ENCODE measurements at places on chromosomes 2 and 18. TPM values are rescaled to one million over a fixed set of nuclear protein-coding genes. Genes with fewer than 3 reads are reported as not detected.

GPR39 gene
- not detected for total RNA-seq

- DNase-seq, result no peak
Observed at GRCh38 chr18:1954583-1955312, 616.6 kb downstream of the METTL4 start.

- DNase-seq, result no peak
Observed at GRCh38 chr2:104685591-104685990, 168.3 kb upstream of the POU3F3 start.

ATP5MC3 gene
- total RNA-seq, result 348 TPM

- DNase-seq, result no peak
Observed at GRCh38 chr2:172409042-172409441, 18.3 kb upstream of the ITGA6 start.

DNA sequence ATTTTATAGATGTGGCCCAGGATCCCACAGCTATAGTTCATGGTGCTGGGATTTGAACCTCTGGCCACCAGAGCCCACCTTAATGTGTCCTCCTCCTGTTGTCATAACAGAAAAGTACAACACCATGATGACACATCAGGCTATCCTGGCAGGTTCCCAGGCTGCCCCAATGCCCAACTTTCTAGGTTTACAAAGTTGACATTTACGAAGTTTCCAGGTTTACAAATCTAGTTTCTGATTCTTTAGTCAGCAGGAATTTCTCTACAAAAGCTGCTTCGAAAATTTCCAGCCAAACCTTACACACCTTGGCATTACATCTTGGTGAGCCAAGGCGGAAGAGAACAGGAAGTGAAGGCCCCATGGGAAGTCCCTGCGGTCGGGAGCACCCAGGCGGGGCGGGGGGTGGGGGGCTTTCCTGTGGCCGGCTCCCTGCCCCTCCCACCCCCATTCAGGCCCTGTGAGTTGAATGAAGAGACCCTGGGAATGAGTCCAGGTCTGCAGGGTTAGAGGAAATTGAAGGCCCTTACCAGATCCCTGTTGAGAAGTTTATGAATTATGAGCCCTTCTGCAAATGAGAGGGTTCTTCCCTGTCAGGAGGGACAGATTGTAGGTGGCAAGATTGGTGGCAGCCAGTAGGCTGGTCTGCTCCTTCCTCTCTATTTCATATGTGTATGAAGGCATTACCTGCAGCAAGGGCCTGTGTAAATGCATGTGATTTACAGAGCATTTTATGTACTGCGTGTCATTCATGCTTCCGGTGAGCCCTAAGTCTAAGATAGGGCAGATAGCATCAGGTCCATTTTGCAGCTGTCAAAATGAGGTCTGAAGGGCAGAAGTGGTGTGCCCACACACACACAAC is 11.1 kb upstream of the IL1RN start:
- DNase-seq, result no peak

MRO gene
- not detected for total RNA-seq

TMEM200C gene
- total RNA-seq, result not detected

REL gene
- total RNA-seq, result 75.5 TPM

TLX2 gene
- not detected for total RNA-seq

CCDC141 gene
- total RNA-seq, result 0.84 TPM

- DNase-seq, result no peak
Observed at GRCh38 chr2:188944442-188944841, 29.7 kb upstream of the COL3A1 start.

HOXD13 gene
- total RNA-seq, result not detected

DNA sequence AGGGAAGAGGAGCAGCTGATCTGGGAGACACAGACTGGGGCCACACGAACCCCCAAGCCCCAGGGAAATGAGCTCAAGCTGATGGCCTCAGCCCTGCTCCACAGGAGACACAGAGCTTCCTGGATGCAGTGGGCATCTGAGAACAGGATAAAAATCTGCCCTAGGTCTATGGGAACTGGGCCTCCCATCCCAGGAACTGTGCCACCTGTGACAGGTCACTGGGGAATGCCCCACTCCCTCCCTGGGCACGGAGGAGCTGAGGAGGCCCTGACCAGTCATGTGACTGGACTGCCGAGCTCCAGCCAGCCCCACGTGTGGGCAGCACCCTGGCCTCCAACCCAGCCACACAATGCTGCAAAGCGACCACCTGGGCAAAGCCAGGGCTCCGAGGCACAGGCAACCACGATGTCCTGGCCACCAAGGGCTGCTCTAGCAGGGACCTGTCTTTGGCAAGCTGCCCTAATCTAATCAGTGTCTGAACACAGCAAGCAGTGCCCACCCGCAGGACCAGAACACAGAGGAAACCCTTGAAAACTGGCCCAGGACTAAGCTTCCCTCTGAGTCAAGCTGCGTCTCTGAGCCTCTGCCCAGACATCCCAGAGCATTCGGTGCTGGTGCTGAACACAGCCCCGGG is 57.8 kb upstream of the ID2 start:
- no peak for DNase-seq

- no peak for DNase-seq
Observed at GRCh38 chr2:213688133-213688532, 403.9 kb downstream of the SPAG16 start.

DNA sequence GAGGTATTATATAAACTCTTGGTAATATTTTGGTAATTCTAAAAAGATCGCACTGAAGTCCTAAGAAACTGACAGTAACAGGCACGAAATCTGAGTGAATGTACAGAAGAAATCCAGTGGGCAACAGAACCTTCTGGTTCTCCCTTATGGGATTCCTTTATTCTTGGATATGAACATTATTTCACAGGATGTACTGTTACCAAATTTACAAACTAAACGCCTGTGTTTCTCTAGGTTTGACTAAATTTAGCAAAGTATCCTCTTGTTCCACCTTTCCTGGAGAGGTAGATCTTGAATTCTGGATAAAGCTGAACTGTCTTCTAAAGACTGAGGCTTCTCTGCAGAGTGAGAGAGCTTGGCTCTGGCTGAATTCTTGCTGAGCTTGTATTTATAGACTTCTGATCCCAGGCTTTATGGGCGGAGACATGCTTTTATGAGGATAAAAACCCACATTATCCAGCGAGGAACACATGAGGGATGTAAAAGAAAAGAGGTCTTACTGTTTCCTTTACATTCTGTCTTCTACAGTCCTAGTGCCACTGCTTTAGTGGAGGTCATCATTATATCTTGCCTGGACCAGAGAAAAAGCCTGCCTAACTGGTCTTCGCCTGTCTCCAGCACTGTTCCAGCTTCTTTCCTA is 220.8 kb downstream of the CDH2 start:
- DNase-seq, result no peak

NAT8 gene
- total RNA-seq, result not detected

GRCh38 chr18:46283895-46284295 is 179.7 kb downstream of the HAUS1 start:
- no peak for DNase-seq

GRCh38 chr2:44121899-44122298 is 46.8 kb upstream of the PPM1B start:
- DNase-seq, result no peak

- no peak for DNase-seq
Observed at GRCh38 chr2:52269696-52270485, 1238.0 kb upstream of the NRXN1 start.

GRCh38 chr2:47782671-47783485 is at the start of gene MSH6:
Gene MSH6 (plus strand): TSS chr2:47783145. CDS start chr2:47783234, 89 bp downstream.
- DNase-seq, result peak; percentile 84

KLHL29 gene
- 1.5 TPM for total RNA-seq

HOXD10 gene
- total RNA-seq, result not detected

DNA sequence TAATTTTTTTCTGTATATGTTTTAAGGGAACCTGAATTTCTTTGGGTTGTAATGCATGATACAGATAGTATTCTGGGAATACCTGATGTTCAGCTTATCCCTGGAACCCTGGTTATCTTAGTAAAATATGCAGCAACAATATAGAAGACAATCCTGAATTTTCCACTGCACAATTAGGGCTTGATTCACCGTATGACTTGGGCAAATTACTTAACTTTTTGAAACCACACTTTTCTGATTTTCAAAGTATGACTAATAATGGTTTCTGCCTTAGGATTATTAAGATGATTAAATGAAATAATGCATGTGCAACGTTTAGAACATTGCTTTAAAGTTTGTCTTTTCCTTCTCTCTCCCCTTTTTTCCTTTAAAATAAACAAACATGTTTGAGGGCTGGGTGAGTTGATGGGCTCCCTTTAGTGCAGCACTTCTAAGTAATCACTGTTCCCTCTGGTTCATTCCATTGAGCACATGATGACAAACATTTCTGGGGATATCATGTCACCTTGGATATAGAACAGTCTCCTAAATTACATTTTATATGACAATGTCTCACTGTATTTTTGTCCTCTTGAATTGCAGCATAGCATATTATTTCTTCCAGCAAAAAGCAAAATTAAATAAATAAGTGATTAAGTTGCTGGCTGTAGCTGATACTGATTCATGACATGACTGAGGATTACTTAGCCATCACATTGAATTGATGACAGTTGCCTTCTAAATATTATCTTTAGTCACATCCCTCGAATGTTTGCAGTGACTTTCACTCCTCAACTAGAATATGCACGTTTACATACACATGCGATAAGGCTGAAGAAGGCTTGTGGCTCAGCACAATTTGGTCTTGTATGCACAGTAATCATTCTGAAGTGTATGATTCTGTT is 254.5 kb downstream of the NEDD4L start:
- DNase-seq, result no peak

- no peak for DNase-seq
Observed at GRCh38 chr2:188328419-188328818, 36.7 kb downstream of the GULP1 start.

DNA sequence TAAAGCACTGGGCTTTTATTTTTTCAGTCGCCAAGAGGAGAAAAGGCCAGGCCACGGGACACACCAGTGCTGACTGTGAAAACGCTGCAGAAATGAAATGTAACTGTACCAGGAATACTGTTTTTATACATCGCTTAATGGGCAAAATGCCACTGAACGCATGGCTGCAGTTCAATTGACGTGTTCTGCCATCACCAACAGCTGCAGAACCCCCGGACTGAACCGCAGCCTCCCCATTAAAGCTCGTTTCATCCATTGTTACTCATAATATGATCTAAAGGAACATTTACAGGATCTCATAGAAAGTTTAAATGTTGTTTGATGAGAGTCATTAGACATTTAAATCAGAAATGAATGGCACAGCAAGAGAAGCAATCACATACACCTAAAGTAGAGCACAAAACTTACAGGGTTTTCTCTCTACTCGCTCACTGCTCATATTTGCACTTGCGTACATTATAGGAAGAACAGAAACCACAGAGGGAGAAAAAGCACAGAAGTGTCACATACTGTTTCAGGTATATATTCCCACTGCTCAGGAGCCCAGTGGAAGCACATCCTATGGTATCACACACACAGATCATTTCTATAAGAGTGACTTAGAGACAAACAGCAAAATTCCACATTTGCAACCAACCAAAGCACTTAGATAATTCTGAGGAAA is 35.3 kb downstream of the TCF4 start:
- DNase-seq, result no peak

DNA sequence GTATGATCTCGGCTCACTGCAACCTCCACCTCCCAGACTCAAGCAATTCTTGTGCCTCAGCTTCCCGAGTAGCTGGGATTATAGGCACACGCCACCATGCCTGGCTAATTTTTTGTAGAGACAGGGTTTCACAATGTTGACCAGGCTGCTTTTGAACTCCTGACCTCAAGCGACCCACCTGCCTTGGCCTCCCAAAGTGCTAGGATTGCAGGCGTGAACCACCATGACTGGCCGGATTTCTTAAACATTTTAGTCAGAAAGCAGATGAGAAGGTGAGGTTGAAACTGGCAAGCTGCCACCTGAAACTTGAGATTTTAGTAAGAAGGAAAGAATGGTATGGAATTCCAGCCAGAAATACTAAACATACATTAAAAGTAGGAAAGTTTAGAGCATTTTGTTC is 31.9 kb downstream of the KLHL23 start:
- DNase-seq, result no peak

KCNK3 gene
- total RNA-seq, result 0.08 TPM

DNA sequence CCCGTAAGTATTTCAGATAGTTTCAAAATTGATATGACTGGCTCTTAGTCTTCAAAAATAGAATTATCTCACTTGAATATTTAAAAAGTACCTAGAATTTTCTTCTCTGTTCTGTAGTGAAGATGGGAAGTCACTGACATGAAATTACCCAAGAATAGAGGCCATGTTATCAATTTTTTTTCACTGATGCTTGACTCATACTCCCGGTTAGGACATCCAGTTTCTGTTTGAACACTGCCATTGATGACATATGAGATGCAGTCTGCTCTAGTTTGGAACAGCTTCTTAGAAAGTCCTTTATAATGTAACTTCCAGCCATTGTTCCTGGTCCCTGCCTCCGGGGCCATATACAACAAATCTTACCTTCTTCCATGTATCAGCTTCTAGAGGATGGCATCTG is 26.0 kb downstream of the MAP3K20 start:
- DNase-seq, result no peak

- no peak for DNase-seq
Observed at GRCh38 chr2:116057538-116057937, 1615.1 kb downstream of the DPP10 start.

LTBP1 gene
- total RNA-seq, result 0.21 TPM

DNA sequence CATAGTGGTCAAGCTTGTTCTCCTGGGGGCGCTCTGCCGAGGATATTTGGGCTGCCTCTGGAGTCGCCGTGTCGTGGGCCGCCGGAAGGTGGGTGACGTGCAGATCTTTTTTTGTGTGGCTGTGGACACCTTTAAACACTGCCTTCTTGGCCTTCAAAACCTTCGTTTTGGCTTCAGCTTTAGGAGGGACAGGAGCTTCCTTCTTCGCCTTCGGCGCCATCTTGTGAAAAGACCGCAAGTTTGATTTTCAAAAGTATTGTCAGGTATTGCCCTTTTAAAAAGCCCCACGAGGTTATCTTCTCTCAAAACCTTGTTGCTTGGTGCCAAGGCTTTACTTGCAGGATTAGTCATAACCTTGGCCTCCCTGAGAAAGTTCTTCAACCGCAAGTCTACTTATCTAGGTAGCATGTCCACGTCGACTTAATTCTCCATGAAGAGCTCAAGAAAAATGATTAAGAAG is 20.8 kb downstream of the LAMA3 start:
- DNase-seq, result no peak

DNA sequence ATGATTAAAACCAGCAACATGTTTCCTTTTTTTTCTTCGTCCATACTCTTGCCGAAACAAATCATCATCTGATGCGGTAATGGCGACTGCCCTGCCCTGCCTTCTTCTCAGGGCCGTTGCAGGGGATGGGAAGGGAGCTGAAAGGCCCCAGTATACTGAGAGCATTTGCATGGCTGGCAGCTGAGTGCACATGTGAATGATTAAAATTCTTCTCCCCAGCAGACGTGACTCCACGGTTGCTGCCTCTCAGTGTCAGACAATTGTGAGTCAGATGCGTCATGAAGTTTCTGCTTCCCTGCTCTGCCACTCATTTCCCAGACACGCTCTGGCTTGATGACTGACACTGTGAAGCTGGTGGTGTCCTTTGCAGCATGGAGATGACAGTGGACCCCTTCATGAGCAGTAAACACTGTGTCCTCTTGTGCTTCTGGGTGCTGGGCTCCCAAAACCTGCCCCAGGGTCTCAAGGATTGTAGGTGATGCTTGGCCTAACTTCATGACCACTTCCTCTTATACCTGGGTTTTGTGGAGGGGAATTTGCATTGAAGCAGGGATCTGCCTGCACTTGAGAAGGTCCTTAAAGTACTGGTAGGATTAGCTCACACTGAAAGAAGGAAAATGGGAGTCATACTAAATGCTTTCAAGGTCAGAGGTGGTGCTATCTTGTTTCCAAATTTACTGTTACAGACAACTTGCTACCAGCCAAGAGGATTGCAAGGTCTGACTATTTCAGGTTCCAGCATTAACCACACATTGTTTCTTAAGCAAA is 222.5 kb upstream of the COPS8 start:
- DNase-seq, result no peak

ST8SIA5 gene
- not detected for total RNA-seq

GRCh38 chr2:102229141-102229769 is 42.4 kb downstream of the IL1RL2 start:
- DNase-seq, result no peak

GRCh38 chr2:37711831-37712230 is 40.4 kb upstream of the CDC42EP3 start:
- DNase-seq, result no peak
